ENCODE measurements at places on chromosomes 13 and 19. TPM values are rescaled to one million over a fixed set of nuclear protein-coding genes. Genes with fewer than 3 reads are reported as not detected.

GRCh38 chr19:50392759-50393158 lies 8.6 kb downstream of the POLD1 start:
- H3K36me3 ChIP-seq, result no peaks in the 10 kb centered on the region
- no peaks in the 10 kb centered on the region for H3K4me1 ChIP-seq
- no peak for DNase-seq

- no peak for DNase-seq
- no peaks in the 10 kb centered on the region for H3K36me3 ChIP-seq
- no peaks in the 10 kb centered on the region for H3K27me3 ChIP-seq
- H3K4me1 ChIP-seq, result no peaks in the 10 kb centered on the region
- no peak overlapping the region for H3K27ac ChIP-seq
- no peak overlapping the region for H3K4me3 ChIP-seq
These were observed 24.4 kb upstream of the LDLR start for GRCh38 chr19:11064831-11065303.

- no peaks in the 10 kb centered on the region for H3K27me3 ChIP-seq
- H3K36me3 ChIP-seq, result no peaks in the 10 kb centered on the region
- no peak for DNase-seq
- H3K4me3 ChIP-seq, result no peak overlapping the region
- H3K27ac ChIP-seq, result no peak overlapping the region
- no peaks in the 10 kb centered on the region for H3K4me1 ChIP-seq
These were observed 411.6 kb upstream of the SLITRK5 start for GRCh38 chr13:87259479-87260083.

DNA sequence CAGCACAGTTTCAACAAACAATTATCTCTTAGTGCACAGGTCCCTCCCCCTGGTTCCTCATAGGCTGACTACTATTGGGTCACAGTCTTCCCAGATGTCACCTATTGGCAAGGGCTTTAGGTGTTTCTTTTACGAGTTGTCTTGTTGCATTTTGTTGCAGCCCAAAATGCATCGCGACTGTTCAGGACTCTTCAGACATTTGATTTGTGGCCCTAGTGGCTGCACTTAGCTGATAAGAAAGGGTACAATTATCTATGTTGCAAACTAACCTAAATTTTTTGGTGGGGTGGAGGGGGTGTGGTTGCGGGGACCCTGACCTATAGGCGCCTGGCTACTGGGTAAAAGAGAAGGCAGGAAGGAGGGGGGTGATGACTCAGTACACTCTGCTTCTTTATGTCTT lies 29.1 kb upstream of the ZNF714 start:
- H3K4me3 ChIP-seq, result no peak overlapping the region
- no peaks in the 10 kb centered on the region for H3K27me3 ChIP-seq
- H3K36me3 ChIP-seq, result no peaks in the 10 kb centered on the region
- no peak for DNase-seq

DNA sequence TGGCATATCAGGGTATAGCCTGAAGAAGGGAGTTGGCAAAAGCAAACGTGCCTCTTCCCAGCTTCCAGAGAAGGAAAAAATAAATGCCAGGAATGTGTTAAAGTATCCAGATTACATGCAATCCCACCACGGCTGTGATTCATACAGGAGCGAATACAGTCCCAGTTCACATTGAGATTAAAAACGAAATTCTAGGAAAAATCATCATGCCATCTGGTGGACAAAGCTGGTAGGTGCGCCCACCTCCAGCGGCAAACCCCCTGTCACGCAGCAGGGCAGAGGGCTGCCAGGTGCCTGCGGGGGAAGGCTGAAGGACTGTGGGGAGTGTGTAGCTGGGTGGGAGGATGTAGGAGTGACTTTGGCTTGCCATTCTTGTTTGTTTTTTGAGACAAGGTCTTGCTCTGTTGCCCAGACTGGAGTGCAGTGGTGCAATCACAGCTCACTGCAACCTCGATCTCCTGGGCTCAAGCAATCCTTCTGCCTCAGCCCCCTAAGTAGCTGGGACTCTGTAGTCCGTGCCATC lies 6.4 kb upstream of the DMWD start:
- DNase-seq, result no peak
- H3K4me3 ChIP-seq, result no peak overlapping the region
- peak overlapping the region; percentile 11 for H3K27ac ChIP-seq
- H3K27me3 ChIP-seq, result no peaks in the 10 kb centered on the region
- no peaks in the 10 kb centered on the region for H3K36me3 ChIP-seq
- H3K4me1 ChIP-seq, result no peaks in the 10 kb centered on the region

The GNA15 gene
- total RNA-seq, result 13.3 TPM

The SBK2 gene
- total RNA-seq, result not detected

The RAB3D gene
- total RNA-seq, result 33.9 TPM

The IZUMO4 gene
- total RNA-seq, result 50.2 TPM
